PC-9 (cell line): ENCODE measurements at places on chromosomes 5 and 9. TPM values are rescaled to one million over a fixed set of nuclear protein-coding genes. Genes with fewer than 3 reads are reported as not detected.

The DNAJC21 gene
- total RNA-seq, result 111 and 128 TPM in 2 replicates

The PCDHA13 gene
- total RNA-seq, result not detected in 2 replicates

The ZNF658 gene
- 2.8 and 4.1 TPM in 2 replicates for total RNA-seq

The PDE8B gene
- total RNA-seq, result 1.7 and 1.8 TPM in 2 replicates

The JAKMIP2 gene
- not detected in 2 replicates for total RNA-seq

The MBLAC2 gene
- 4.3 and 4.6 TPM in 2 replicates for total RNA-seq

The LCN15 gene
- not detected in 2 replicates for total RNA-seq

The ZNF169 gene
- 8.5 and 11.3 TPM in 2 replicates for total RNA-seq

The TBC1D13 gene
- total RNA-seq, result 38.2 and 41.9 TPM in 2 replicates
